ENCODE measurements at places on chromosomes 5 and 9.

DNA sequence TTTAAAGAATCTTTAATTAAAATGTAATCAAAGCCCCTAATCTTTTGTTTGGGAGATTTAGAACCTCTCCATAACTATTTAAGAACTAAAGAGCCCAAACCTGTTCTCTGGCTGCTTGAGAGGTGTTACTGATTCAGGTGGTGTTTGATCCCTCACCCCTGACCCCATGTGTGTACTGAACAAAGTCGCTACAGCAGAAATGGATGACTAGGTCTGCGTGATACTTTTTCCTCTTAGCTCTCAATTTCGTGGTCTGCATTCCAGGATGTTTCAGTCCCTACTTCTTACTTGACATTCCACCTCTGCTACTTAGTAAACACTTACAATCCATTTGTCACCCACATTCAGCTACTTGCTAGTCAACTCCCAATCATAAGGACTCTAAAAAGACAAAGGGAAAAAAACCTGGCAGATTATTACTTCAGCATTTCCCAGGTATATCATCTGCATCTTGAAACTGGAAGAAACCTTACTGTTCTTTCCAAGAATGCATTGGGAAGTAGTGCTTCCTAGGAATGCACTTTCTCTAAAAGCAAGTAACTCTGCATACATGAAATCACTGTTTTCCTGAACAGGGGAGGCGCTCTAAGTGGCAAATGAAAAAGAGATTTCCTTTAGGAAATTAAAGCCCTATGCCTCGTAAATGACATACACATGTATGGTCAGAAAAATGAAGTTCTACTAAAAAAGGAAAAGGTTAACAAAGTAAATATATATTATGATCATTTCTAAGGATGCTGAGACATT is 1091.6 kb downstream of the PTPRD start:
- DNase-seq: no peak

DNA sequence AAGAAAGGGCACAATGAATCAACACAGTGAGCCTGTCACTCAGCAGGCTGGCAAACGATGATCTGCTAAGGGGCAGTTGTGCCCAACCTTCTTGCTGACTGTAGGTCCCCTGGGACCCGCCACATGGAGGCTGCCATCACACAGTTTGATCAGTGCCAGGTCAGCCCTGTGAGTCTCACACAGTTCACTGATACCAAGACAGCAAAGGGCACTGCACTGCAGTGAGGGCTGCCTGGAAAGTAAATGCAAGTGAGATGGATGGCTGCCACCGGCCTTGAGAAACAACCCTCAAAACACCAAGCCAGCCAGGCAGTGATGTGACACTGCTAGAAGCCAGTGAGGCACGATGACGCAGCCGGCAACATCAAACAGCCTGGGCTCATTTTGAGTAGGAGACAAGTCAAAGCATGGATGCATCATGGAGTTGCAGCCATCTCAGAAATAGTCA is 30.3 kb downstream of the FOXD1 start:
- DNase-seq: no peak

DNA sequence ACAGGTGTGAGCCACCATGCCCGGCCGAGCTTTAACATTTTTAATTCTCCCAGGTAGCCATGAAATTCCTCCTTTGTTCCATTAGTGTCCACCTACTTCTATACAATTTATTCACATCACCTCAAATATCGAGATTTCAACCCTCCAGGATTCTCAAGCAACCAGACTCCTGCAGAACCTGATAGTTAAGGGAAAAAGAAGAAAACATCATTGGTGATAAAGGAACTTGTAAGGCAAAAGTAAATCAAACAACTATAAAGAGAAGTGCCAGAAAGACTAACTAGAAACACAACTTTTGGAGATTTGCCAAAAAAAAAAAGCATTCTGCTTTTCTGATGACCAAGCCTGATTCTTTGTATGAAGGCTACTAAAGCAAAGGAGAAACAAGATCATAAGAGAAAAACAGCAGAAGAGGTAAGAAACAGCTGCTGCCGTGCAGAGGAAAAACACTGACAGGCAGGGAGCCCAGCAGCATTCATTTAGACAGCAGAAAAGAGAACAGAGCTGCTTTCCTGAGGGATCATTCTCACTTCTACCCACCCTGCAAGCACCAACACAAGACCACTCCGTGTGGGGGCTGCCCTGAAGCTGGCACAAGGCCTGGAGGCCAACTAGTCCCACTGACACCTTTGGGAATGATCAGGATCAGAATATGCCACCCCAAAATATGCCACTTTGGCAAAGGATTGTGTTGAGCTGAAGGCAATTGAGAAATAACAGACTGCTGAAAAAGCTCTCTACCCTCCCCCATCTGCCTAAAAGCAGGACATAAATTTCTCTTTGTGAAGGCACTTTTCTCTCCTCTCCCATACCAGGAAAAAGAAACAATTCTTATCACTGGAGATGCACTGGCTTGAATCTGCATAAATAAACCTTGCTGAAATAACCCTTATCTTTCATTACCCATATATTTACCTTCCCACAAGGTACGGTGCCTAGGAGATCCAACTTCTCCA is 75.1 kb downstream of the ALDH7A1 start:
- DNase-seq: no peak

GRCh38 chr5:126351153-126351552 is 72.1 kb upstream of the GRAMD2B start:
- no peak for DNase-seq

GRCh38 chr5:176596689-176597416 is 13.1 kb downstream of the GPRIN1 start:
- DNase-seq: peak; percentile 66

All from activated CD4-positive, alpha-beta memory T cell treated with anti-CD3 and anti-CD28 coated beads, Interleukin-2, amount 10 ng/mL, durations not matched to agents 7 days and 5 days (primary cell).